A172 (cell line): ENCODE measurements at places on chromosomes 13 and 19. TPM values are rescaled to one million over a fixed set of nuclear protein-coding genes. Genes with fewer than 3 reads are reported as not detected.

GRCh38 chr19:45637890-45638667 is 1.1 kb downstream of the EML2 start:
- no peak for DNase-seq

DNA sequence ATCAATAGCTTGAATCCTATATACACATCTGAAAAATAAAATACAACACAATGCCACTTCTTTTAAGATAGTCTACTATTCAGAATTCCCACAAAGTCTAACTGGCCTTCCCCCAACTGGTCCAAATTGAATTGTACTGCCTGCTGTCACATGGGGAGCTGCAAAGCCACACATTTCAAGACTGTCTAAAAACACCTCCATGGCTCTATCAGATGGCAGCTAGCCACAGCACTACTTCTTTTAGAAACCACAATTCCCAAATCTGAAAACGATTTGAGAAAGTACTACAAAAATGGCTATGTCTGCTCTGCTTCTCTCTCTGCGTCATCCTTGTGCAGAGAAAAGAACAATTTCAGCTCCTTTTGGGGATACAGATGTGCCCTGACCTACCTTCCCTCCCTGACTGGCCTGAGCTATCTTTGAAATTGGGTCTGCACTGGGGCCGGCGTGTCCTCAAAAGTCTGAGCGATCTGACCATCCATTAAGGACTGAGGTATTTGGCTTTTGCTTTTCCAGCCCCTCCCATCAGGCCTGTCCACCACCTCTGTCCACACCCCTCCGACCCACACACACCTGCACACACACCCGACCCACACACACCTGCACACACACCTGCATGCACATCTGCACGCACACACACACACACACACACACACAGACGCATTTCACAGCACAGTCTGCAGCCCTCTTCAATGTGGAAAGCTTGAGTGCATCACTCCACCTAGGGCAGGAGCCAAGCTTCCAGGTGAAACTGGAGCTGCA is 68.6 kb upstream of the IPO5 start:
- no peak for DNase-seq

DNA sequence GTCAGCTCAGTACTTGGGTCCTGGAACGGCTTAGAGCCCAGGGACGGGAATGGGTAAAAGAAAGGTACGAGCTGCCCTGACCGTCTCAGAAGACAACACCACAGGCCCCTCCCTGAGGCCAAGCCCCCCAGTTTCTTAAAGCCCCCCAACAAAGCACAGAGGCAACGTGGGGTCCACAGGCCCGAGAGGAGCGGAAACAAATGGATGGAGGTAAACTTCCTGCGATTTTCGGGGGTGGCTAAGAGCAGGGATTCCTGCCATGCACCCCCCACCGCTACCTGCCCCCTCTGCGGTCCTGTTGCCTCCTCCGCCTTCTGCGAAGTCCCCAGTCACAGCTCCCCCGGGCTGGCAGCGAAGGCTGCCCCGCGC is 48.2 kb downstream of the PTPRS start:
- DNase-seq, result no peak

GRCh38 chr13:78829821-78830220 is 170.9 kb upstream of the OBI1 start:
- no peak for DNase-seq

DNA sequence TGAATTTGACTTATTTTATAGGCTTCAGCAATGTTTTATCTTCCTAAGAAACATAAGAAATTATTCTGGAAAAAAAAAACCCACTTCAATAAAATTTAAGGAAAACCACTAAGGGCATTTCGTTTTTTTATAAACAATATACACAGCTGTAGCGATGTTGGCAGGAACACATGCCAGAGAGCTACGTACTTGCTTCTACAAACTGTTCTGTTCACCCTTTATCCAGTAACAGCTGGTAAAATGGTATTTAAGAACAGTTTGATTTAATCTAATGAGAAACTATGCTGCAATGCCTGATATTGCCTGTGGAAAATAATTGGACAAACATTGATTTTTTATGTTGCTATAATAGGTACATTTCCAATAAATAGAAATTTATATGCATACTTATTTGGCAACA is 137.2 kb upstream of the DACH1 start:
- DNase-seq, result no peak

- DNase-seq, result no peak
Measured at GRCh38 chr19:1392407-1392806, 8.7 kb downstream of the NDUFS7 start.

DNA sequence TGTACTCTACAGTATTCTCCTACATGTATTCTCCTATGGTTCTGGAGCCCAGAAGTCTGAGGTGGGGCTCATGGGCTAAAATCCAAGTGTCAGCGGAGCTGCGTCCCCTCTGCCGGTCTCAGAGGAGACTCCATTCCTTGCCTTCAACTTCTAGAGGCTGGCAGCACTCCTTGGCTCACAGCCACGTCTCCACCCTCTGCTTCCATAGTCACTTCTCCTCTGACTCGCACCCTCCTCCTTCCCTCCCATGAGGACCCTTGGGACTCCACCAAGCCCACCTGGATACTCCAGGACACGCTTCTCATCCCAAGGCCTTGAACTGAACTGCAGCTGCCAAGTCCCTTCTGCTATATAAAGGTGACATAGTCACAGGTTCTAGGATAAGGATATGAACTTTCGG is 27.8 kb downstream of the DHRS12 start:
- no peak for DNase-seq

- DNase-seq, result no peak
Measured at GRCh38 chr19:39145180-39145953, 19.8 kb downstream of the PAK4 start.

GRCh38 chr13:24038841-24039330 is 121.6 kb upstream of the SPATA13 start:
- peak; percentile 47 for DNase-seq

GRCh38 chr13:23680845-23681669 is 110.8 kb downstream of the TNFRSF19 start:
- DNase-seq, result no peak

DNA sequence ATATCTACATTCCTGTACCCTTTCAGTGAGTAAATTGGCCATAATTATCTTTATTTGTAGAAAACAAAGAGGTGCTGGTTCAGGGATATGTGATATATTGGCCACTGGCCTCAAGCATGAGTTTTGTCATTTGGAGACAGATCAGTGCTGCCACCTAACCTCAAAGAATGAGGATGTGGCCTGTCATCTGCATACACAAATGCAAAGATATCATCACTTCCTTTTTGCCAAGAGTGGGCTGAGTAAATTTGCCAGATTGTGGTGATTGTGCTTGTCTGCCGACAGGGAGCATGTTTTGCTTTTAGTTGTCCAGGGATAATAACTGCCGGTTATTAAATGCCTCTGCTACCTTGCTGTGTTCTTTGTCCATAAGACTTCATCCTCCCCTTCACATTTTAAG is 44.2 kb downstream of the WASF3 start:
- DNase-seq, result peak; percentile 57

GRCh38 chr13:31110617-31111016 is 51.1 kb downstream of the HSPH1 start:
- DNase-seq, result no peak

- DNase-seq, result peak; percentile 59
Measured at GRCh38 chr13:98214008-98214643, 37.1 kb upstream of the RNF113B start.

- no peak for DNase-seq
Measured at GRCh38 chr19:48490981-48491792, 20.4 kb downstream of the LMTK3 start.

DNA sequence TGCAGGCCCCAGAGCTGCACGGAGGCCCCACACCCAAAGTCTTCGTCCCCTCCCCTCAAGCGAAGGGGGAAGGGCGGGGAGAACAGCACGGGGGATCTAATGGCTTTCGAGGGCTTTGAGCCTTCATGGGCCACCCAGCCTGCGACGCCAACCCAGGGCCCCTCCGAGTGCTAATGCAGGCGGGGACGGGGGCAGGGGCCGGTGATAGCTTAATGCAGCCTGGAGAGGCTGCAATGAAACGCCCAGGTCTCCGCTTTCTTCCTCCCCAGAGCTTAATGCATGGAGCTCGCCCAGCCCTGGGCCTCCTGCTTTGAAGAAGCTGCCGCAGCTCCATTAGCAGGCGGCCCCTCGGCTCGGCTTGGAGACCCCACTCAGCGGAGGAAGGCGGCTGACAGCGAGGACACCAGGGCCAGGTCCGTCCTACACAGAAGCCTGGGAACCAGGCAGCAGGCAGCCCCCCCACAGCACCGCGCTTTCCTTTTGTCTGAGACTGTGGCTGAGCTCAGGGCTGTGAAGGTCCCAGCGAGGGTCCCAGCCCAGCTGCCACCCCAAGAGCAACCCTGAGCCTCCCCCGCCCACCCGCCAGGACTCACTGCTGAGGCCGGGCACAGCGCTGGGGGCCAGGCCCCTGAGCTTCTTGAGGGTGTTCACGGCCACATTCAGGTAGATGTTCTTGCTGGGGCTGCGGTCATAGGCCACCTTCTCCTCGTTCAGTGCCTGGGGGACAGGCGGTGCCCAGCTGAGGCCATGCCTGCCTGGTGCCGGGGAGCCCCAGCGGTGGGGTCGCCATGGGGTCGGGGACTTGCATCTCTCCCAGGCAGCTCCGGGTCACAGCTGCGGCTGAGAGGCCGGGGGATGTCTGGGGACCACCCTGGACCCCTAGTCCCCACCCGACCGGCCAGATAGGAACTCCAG is 7.5 kb upstream of the ATP8B3 start:
- no peak for DNase-seq

DNA sequence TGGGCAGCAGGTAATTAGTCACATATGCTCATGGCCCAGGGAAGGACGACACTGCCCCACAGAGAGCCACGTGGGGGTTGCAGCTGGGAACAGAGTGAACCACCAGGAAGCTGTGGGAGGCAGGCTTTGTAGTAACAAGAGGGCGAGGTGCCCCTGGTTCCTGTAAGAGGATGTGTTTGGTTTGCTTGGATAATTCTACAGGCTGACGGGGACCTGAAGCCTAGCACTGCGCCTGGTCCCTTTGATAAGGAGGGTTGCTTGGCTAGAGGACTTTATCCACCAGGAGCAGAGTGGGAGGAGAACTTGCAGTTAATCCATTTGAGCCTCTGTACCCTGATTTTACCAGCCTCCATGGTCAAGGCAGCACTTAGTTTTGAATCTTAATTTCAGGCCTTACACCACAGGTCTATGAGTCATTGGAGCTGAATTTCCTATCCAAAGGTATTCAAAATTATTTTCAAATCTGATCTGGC is 67.4 kb upstream of the CLDN10 start:
- DNase-seq, result peak; percentile 24

- DNase-seq, result no peak
Measured at GRCh38 chr19:4436231-4436630, 21.4 kb downstream of the UBXN6 start.

DNA sequence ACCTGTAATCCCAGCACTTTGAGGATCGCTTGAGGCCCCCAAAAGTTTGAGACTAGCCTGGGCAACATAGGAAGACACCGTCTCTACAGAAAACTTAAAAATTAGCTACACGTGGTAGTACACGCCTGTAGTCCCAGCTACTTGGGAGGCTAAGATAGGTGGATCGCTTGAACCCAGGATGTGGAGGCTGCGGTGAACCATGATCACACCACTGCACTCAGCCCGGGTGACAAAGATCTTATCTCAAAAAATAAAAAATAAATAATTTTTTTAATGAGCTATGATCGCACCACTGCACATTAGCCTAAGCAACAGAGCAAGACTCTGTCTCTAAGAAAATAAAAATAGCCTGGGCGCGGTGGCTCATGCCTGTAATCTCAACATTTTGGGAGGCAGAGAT is 6.6 kb downstream of the RCBTB2 start:
- DNase-seq, result no peak

DNA sequence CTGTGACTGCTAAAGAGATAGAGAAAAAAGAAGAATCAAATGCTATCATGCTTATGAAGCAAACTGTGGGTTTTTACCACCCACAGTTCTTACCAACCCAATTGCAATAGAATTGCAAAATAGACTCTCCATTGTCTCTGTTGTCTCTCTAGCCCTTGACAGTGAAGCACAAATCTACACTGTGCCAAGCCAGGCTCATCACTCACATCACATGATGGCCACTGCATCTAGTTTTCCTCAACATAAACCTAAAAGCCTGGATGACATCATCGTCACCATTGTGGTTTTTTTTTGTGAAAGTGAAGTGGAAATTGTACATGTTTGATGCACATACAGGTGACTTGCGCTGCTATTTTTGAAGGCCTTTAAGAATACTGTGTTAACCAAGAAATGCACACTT is 56.1 kb downstream of the KL start:
- DNase-seq, result no peak

DNA sequence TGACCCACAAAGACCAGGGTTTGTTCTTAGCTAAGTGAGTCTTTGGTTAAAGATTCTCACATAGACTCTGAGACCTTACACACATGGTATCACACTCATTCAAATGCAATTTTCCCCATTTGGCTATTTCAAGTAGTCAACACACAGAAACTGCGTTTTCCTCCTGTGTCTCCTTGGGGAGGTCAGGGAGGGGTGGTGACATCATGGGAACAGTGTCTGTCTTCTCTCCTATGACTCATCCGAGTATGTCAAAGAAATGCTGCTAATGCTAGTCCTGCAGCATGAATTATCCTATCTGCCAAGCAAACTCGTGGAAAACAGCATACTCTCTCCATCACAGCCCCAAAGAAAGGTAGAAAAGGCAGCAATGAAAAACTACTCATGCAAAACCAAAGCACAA is 100.2 kb downstream of the ENOX1 start:
- peak; percentile 79 for DNase-seq

GRCh38 chr13:106464076-106464475 is 71.4 kb downstream of the EFNB2 start:
- peak; percentile 55 for DNase-seq

GRCh38 chr13:21749410-21749809 is 78.5 kb downstream of the FGF9 start:
- DNase-seq, result peak; percentile 17

DNA sequence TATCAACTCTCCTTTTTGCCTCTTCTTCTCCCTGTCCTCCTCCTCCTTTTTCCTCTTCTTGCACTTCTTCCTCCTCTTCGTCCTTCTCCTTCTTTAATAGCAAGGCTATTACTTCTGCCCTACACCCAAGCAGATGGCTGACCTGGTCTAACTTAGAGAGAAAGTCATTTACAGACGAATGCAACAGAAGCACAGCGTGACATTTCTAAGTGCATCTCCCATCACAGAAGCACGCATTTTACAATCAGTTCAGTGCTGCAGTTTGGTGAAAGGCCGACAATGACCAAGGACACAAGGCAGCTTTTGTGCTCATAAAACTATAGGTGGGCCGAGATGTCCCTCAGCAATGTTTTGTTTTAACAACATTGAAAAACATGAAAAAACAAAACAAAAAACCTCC is 231.5 kb downstream of the FGF14 start:
- DNase-seq, result no peak

GRCh38 chr19:1356508-1356865 is 27.2 kb upstream of the NDUFS7 start:
- DNase-seq, result peak; percentile 25

- DNase-seq, result peak; percentile 63
Measured at GRCh38 chr13:29594303-29594709, 1.2 kb downstream of the SLC7A1 start.

Gene TMEM38A
- 7.3 and 10.2 TPM in 2 replicates for total RNA-seq

Gene MEIS3
- 27.5 and 31.9 TPM in 2 replicates for total RNA-seq

Gene ONECUT3
- total RNA-seq, result not detected in 2 replicates

Gene ZSWIM9
- 0.03 and 0.50 TPM in 2 replicates for total RNA-seq

Gene ZNF492
- 0.05 TPM in 2 replicates for total RNA-seq

Gene CASP14
- not detected in 2 replicates for total RNA-seq

Gene CRX
- total RNA-seq, result not detected in 2 replicates

Gene PRKCG
- total RNA-seq, result 2.2 TPM in 1 of 2 replicates, not detected in the other

Gene NKG7
- total RNA-seq, result not detected in 2 replicates

Gene P2RY11
- 1.5 and 2.9 TPM in 2 replicates for total RNA-seq

Gene SLC5A5
- total RNA-seq, result not detected in 2 replicates

Gene TUBGCP3
- total RNA-seq, result 14.3 and 16.7 TPM in 2 replicates

Gene SLC25A41
- 1.7 TPM in 1 of 2 replicates, not detected in the other for total RNA-seq

Gene PPM1N
- 0.31 and 3.6 TPM in 2 replicates for total RNA-seq

Gene NLRP9
- not detected in 2 replicates for total RNA-seq

Gene GSX1
- total RNA-seq, result not detected in 2 replicates

Gene AMH
- total RNA-seq, result 8.5 and 10.0 TPM in 2 replicates

Gene MAST1
- total RNA-seq, result 1.3 and 3.2 TPM in 2 replicates
